ENCODE measurements at places on chromosomes 4 and X.

DNA sequence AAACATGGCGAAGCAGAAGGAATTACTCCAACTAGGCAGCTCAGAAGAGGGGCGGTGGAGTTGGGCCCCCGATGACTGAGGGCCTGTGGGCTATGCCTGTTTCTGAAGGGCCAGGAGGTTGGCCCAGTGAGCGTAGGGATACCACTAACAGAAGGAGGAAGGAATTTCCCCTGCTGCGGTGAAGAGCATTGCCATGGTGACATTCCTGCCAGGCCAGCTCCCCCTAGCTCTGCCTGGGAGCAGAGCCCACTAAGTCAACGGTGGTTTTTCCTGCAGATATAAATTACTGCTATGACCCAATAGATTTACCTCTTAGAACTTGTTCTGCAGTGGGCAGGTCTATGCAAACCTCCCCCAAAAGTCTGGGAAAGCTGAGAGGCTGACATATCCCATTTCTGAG, 28.9 kb upstream of the HMX1 start:
- peak; percentile 12 for DNase-seq

DNA sequence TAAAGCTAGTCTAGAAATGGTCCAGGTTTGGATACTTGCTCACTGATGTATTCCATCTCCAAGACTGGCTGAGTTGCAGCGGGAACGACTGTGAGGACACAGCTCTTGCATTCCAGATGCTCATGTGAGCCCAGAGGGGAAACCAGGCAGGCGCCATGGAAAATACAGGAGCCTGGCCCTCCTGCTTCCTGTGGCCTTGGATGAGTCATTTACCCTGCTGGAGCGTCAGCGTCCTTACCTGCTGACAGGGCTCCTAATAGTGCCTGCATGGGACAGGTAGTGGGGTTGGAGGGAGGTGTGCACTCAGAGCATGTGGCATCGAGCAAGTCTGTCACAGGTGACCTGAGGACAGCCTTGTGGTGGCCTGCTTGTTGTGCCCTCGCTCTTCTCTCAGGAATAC, 69.4 kb downstream of the NSG1 start:
- no peak for DNase-seq

- no peak for DNase-seq
Observed at GRCh38 chr4:41757521-41758156, 9.1 kb upstream of the PHOX2B start.

- DNase-seq: no peak
Observed at GRCh38 chr4:106366026-106366425, 2.6 kb downstream of the GIMD1 start.

Data from right cardiac atrium (tissue), 5 donors.